PC-3 (cell line): ENCODE measurements at places on chromosomes 3 and 15. TPM values are rescaled to one million over a fixed set of nuclear protein-coding genes. Genes with fewer than 3 reads are reported as not detected.
A peak's percentile ranks its signal among the peaks of the same experiment; 100 is the strongest.

DNA sequence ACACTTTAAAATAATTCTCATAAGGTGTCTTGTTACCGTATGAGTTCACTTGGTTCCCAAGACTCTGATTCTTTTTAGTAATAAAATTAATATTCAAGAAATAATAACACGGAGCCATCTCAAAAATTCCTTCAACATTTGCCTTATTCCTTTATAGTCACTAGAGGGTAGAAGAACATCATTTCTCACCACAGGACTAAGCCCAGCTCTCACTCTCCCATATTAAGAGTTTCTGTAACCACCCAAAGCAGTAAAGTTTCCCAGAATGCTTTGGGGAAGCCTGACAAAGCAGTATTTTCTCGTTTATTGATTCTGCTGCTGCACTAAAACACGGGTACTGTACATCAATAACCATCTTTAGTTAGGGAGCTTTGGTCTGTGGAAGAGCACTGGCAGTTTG lies 114.9 kb downstream of the MCTP2 start:
- H3K27ac ChIP-seq, result no peak overlapping the region
- 0 out of 2 replicates have a peak, but pooled peaks cover 3% of the 10 kb centered on the region for H3K4me1 ChIP-seq
- no peaks in the 10 kb centered on the region for H3K36me3 ChIP-seq
- no peak overlapping the region for H3K4me3 ChIP-seq
- DNase-seq, result peak; percentile 21
- no peaks in the 10 kb centered on the region for H3K27me3 ChIP-seq

- no peaks in the 10 kb centered on the region for H3K4me1 ChIP-seq
- no peak for DNase-seq
- no peak overlapping the region for H3K27ac ChIP-seq
- H3K4me3 ChIP-seq, result no peak overlapping the region
- H3K27me3 ChIP-seq, result no peaks in the 10 kb centered on the region
Observed at GRCh38 chr3:138344754-138345153, 3.6 kb upstream of the MRAS start.

Gene MAP6D1
- 12.4 and 12.6 TPM in 2 replicates for total RNA-seq

- H3K4me1 ChIP-seq, result no peaks in the 10 kb centered on the region
- no peak for DNase-seq
- no peaks in the 10 kb centered on the region; the same call in 1 of the 2 replicates for H3K36me3 ChIP-seq
- no peak overlapping the region for H3K27ac ChIP-seq
- no peaks in the 10 kb centered on the region for H3K27me3 ChIP-seq
Observed at GRCh38 chr3:158617982-158618875, 26.1 kb upstream of the GFM1 start.
